ENCODE measurements at places on chromosomes 1 and 21.

DNA sequence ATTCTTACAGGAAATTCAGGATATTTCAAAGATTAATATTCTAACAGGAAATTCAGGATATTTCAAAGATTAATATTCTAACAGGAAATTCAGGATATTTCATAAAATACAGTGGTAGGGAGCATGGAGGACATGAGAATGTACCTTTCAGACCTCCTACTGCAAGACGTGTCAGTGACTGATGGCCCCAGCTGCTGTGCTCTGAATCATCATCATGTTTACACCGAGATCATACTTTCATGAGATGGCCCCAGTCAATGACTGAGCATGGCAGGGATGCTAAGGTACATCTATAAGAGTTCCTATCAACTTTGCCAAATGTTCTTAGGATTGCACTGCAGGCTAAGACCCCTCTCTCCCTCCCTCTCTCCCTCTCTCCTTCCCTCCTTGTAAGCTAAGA is 69.0 kb downstream of the HFM1 start:
- no peak for DNase-seq

GRCh38 chr1:34908369-34908768 is 21.1 kb downstream of the DLGAP3 start:
- DNase-seq, result no peak

DNA sequence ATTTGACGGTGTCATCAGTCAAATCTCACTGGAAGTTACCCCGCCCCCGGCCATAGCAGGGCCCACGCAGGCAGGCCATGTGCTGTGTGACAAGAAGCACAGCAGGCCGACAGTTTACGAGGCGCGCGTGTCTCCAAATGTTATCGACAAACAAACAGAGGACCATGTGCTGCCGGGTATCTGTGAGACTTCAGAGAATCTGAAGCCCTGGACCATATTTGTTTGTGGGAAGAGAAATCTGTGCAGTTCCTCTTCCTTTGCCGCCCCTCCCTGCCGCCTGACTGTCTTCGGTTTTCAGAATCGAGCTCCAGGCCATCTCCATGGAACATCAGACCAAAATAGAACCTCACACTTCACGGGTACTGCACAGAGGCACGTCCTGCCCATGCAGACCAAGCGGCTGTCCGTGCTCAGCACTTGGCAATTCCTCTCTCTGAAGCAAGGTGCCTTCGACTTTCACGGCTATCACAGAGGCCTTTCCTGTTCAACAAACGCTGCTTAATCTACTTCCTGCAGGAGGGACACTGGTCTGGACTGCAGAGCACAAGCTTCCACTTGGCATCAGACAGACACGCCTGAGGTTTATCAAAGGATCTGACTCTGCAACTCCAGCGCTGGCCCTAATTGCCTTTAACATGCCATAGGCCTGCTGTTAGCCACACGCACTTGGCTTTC is 135.7 kb upstream of the KRTAP19-8 start:
- DNase-seq, result no peak

DNA sequence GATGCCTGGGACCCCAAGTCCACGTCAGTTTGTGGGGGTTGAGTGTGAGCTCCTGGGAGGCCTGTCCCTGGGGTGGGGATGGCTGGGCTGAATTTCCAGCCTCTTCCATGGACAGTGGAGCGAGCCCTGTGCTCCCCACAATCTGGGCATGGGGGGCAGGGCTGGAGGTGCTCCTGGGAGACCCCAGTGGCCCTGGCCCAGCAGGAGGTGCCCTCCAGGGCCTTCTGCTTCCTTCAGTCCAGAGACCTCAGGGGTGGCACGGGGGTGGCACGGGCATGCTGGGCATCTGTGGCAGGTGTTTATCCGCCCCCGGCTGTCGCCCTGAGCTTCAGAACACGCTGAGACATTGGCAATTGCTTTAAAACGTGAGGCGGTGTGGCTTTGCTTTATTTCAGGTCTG is 40.9 kb downstream of the MORN1 start:
- no peak for DNase-seq

- no peak for DNase-seq
These were observed 32.7 kb upstream of the ENAH start for GRCh38 chr1:225685476-225686176.

DNA sequence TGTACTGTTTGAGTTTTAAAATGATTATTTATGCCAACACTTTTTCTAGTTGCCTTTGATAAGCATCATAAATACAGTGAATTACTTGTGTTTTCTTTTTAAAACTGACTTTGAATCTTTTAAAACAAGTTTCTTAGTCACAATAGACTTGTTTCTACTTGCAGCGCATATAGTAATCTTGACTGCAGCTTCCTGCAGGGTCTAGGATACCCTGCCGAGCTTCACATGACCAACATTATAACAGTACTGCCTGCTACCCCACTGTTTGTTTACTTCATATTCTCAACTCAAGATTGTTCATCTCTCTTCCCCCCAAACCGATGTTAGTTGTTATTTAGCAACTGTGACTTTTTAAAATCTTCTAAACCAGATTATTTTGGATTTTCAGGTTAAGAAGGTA is 751.3 kb upstream of the NEGR1 start:
- no peak for DNase-seq

DNA sequence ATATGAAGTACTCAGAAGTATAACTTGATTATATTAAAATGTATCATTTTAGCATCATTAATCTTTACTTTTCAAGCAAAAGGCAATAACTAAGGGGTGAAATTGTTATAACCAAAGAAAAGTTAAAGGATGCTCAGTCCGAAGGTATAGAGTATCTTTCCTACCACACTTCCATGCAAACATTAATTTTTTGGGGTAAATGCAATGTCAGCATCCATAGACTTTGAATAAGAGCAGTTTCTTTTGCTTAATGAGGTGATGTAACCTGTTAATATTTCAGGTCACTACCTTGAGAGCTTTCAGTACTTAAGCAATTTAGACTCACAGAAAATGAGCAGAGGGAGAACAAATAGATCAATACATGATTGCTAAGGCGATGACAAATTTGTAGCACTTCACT is 1093.5 kb downstream of the PLA2G4A start:
- no peak for DNase-seq

DNA sequence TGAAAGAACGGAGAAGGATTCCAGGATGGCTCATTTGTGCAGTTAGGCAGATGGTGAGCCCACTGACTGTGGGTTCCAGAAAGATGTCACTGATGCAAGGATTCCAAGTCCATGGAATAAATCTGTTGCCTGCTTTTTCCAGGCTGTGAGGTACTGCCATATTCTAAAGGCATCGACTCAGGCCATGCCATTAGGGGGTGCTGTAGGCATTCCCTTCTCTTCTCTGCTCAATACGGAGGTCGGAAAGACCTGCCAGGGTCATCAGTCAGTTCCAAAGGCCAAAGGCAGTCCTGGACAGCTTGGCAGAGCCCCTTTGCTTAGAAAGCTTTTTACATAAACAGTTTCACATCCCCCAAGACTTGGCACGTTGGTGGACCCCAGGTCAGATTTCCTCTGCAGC is 31.7 kb upstream of the TMEM125 start:
- peak; percentile 69 for DNase-seq

GRCh38 chr1:241617426-241617825 is 22.7 kb downstream of the CHML start:
- DNase-seq, result no peak

- no peak for DNase-seq
These were observed 5.5 kb upstream of the PIK3R3 start for GRCh38 chr1:46137916-46138315.

GRCh38 chr1:104780470-104781078 is 1030.9 kb downstream of the AMY1C start:
- peak; percentile 56 for DNase-seq

- DNase-seq, result peak; percentile 43
These were observed 1.9 kb downstream of the RGS18 start for GRCh38 chr1:192160196-192160595.

DNA sequence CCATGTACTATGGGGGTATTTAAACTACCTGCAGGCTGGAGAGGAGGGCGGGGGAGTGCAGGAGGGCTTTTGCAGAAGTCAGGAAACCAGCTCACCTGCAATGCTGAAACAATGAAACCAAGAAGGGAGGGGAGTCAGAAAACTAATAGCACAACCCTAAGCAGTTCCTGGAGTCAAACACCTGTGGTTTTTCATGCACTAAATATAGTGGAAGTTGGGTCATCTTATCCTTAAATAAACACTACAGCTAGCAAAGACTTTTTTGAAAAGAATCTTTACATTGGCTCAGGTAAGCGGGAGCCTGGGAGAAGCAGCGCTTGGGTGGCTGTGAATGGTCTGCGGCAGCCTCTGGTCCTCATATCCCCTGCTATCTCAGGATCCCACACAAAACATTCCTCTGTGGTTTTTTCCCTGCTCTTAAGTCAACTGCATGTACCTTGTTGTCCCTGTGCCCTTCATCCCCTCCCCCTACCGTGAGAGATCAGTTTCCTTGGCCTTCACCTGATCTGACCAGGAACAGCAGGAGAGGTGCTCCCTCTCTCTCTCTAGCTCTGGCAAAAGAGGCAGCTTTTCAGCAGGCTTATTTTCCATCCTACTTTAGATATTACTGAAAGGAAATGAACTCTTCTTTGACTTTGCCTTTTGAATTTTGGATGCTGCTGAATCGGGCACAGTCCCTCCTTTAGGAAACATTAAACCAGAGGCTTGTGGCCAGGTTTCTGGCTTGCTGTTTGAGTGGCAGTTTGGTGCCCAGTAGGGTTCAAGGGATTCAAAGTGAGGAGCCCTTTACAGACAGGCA is 26.6 kb downstream of the TENT5C start:
- DNase-seq, result no peak

DNA sequence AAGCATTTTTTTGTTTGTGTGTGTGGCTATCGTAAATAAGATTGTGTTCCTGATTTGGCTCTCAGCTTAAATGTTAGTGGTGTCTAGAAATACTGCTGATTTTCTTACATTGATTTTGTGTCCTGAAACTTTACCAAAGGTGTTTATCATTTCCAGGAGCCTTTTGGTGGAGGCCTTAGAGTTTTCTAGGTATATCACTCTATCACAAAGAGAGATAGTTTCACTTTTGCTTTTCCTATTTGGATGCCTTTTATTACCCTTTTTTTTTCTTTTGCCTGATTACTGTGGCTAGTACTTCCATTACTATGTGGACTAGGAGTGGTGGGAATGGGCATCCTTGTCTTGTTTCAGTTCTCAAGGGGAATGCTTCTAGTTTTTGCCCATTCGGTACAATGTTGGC is 109.6 kb downstream of the S1PR1 start:
- DNase-seq, result no peak

GRCh38 chr1:147493349-147493748 is 48.0 kb upstream of the BCL9 start:
- DNase-seq, result no peak

- DNase-seq, result no peak
These were observed 1.1 kb upstream of the BACE2 start for GRCh38 chr21:41166884-41167283.

DNA sequence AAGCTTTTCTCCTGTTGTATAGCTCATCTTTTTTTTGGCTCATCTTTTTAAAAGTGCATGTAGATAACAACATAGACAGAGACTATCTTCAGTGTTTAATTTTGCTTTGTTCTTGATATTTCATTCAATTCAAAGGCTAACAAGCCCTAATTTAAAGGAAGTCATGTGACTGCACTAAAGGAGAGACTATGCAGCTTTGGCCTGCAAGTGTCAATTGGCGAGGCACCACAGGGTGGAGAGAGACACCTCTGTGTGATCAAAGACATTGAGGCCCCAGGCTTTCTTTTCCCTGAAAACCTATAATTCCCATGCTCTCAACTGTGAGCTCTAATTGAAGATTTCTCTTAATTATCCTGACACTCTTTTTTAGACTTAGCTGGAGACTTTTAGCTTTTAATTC is 53.6 kb downstream of the CHODL start:
- no peak for DNase-seq

DNA sequence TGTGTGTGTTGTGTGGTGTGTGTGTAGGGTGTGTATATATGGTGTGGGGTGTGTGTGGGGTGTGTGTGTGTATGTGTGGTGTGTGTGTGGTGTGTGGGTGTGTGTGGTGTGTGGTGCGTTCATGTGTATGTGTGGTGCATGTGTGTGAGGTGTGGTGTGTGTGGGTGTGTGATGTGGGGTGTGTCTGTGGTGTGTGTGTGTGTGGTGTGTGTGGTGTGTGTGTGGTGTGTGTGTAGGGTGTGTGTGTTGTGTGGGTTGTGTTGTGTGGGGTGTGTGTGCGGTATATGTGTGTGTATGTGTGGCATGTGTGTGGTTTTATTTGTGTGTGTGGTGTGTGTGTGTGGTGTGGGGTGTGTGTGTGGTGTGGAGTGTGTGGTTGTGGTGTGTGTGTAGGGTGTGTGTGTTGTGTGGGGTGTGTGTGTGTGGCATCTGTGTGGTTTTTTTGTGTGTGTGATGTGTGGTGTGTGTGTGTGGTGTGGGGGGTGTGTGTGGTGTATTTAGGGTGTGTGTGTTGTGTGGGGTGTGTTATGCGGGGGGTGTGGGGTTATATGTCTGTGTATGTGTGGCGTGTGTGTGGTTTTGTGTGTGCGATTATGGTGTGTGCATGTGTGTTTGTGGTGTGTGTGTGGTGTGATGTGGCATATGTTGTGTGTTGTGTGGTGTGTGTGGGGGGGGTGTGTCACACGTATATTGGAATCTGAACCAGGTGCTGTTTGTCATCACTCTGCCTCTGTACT is 17.1 kb upstream of the ZBTB21 start:
- no peak for DNase-seq

GRCh38 chr1:29555043-29555620 is 318.8 kb downstream of the PTPRU start:
- no peak for DNase-seq

DNA sequence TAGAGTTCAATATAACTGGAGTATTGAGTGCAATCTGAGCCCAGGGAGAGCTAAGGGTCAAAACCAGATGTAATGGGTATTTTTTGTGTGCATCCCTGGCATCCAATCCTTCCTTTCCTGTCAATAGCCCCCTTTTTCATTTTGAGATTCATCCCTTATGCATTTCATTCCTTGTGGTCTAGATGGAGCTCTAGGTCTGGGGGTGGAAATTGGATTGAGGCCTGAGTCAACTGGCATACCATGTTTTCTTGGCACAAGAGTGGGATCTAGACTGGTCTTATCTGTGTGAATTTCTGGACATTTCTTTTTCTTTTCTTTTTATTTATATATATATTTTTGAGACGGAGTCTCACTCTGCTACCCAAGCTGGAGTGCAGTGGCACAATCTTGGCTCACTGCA is 67.3 kb upstream of the RAB3GAP2 start:
- no peak for DNase-seq

DNA sequence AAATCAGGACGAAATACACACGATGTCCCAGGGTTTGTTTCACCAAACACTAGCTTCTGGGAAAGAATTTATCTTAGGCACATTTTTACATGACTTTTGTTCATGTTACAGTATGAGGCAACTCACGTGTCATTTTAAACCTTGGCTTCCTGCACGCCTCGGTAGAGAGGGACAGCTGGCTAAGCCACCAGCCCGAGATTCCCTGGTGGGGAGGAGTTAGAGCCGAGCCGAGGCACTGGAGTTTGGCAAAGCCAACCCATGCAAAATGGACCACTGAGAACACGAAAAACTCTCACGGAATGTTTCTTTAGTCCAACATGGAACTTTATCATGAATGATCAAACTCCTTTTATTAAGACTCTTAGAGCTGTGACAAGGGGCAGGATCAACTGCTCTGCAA is 240.0 kb downstream of the DYRK1A start:
- DNase-seq, result no peak

- DNase-seq, result no peak
These were observed 51.3 kb upstream of the LRRN2 start for GRCh38 chr1:204736836-204737235.

- DNase-seq, result peak; percentile 59
These were observed 709 bp downstream of the GART start for GRCh38 chr21:33541105-33541711.

All from KBM-7 (cell line).